ENCODE measurements at places on chromosomes 6 and 20.

DNA sequence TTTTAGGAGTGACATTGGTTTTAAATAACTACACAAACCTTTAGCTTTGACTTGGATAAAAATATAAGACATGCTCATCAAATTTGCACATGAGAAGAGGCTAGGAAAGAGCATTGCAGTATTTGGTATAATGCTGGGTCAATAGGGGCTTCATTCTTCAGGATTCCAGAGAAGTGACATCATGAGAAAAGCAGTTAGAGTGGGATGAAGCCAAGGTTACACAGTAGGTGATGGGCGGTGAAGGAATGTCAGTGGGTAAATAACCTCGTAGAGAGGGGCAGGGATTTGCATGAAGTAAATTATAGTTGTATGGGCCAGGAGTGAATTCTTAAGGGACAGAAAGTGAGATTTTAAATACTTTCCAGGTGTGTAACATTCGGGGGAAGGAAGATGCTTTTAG, 216.2 kb downstream of the RFPL4B start:
- no peak for DNase-seq

GRCh38 chr6:127129251-127129650, 10.8 kb downstream of the RSPO3 start:
- DNase-seq: no peak

DNA sequence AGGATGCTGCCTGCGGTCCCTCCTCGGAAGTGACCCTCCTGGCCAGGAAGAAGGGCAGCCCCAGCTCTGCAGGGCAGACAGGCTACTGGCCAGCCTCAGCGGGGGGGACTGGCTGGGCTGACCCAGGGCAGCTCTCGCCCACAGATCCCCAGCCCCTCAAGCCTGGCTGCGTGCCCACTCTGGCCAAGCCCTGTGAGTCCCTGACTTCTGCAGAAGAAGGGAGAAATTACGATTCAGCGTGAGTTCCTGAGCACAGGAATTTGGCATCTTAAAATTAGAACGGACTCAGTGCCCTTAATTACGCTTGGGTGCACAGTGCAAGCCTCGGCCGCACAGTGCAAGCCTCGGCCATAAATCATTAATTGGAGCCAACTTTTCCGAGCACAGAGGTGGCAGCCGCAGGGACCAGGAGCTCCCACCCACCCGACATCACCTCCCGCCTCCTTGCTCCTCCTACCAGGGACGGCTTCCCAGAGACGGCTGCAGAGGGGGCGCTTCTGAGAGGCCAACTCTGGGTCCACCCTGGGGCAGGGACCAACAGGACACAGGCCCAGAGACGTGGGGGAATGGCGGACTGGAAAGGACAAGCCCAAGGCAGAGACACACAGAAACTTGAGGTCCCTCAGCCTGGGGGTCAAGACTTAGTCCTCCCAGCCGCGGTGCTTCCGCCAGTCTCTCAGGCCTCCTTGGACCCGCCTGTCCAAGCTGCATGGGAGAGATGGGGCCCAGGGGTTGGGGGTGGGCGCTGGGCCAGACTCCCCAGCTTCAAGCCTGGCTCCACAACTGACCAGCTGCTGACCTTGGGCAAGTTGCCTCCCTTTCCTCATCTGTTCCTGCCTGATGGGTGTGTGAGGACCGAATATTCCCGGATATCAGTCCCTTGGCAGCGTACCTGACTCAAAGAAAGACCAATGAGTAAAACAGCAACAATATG, 165.4 kb downstream of the TAF4 start:
- no peak for DNase-seq

DNA sequence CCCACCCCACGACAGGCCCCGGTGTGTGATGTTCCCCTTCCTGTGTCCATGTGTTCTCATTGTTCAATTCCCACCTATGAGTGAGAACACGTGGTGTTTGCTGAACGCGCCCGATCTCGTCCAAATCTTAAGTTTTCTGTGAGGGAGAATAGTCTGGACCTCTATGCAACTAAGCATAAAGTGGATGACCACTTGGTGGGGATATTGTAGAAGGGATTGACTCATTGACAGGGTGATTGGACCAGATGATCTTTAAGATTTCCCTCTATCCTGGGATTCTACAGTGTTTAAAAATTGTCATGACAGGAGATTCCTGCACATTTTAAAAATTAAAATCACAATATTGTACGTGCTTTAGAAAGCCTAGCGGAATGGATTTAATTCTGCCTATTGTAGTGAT, 141.3 kb downstream of the TRMT11 start:
- no peak for DNase-seq

- DNase-seq: peak; percentile 41
Observed at GRCh38 chr20:20205141-20205861, 153.0 kb downstream of the CFAP61 start.

DNA sequence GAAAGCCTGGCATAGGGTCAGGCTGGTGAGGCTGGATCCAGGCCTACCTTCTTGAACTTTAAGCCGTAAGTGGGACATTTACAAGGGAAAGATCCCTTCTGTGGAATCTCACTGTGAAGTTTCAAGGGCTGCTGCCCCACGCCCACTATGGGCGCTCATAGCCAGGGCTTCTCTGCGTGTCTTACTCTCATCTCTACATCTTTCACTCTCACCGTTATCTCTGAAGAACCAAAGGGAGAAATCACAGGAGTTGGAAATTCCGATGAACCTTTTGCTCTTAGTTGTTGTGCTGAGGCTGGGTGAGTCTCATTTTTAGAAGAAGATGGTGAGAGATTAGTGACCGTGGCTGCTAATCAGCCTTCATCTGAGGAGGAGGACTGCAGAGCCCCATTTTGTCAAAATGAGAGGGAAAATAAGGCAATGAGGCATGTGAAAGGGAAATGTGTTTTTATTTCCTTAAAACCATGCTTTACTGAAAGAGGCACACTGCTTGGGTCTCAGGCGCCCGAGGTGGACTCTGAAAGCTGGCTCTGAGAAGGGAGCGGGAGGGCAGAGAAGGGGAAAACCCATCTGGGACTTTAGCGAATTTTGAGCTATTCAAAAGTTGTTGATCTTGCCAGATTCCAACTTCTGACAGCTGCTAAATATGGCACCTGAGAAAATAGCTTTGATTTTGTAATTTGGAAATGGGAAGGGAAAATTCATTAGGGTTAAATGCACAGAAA, 301.5 kb downstream of the CLIC5 start:
- DNase-seq: no peak

DNA sequence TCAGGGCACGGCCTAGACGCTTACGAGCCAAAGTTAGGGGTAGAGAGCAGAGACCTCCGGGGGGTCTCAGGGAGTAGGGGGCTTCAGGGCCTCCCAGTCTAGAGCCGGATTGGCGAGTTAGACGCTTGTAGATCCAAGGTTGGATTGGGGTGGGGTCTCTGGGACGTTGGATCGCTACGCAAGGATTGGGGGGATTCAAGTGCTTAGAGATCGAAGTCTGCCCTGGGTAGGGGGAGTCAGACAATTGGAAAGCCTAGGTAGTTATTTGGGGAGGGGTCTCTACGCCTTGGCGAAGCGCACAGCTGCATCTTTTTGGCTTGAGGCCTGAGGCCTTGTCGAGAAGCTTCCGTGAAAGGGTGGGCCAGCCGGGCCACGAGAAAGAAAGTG, 469 bp downstream of the STX16 start:
- peak; percentile 41 for DNase-seq

Data from NCI-H1105 treated with DMSO at 0.1 percent for 48 hours (cell line).